ENCODE measurements at places on chromosomes 6 and 20.

DNA sequence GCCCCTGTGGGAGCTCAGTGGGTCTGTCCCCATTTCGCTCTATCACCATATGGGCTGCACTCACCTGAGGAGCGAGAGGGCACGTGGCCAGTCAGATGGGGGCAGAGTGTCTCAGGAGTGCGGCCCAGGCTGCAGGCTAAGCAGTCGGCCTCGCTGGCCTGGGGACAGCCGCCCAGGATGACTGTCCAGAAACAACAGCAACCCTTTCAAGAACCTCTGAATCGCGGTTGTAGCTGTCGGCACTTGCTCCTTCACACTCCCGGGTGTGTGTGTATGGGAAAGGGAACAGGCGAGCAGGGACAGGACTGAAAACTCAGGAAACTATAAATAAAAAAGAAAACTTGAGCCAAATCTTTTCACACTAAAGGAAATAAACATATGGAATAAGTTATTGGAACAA lies 63.1 kb downstream of the TFAP2A start:
- H3K36me3 ChIP-seq, result no peaks in the 10 kb centered on the region
- no peak for DNase-seq
- H3K27me3 ChIP-seq, result peaks cover 6% of the 10 kb centered on the region
- H3K27ac ChIP-seq, result no peak overlapping the region
- no peak overlapping the region for H3K4me3 ChIP-seq
- no peaks in the 10 kb centered on the region for H3K4me1 ChIP-seq

DNA sequence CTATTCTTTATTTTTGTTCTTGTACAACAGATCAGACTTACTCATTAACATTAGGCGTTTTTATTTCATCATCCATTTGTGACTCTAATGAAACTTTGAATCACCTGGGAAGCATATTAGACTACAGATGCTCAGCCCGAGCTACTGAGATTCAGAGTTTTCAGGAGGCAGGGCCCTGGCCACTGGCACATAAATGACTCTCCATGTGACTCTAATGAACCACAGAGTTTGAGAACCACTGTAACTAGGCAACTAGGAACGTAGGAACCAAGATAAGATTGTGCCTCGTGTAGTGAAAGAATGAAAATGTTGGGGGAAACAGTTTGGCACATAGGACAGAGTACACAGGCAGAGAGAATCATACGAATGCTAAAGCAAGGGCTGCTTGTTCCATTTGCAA lies 405.9 kb upstream of the BTBD3 start:
- H3K36me3 ChIP-seq, result peaks cover 3% of the 10 kb centered on the region
- DNase-seq, result no peak
- no peaks in the 10 kb centered on the region for H3K27me3 ChIP-seq
- H3K27ac ChIP-seq, result peak overlapping the region; percentile 57

DNA sequence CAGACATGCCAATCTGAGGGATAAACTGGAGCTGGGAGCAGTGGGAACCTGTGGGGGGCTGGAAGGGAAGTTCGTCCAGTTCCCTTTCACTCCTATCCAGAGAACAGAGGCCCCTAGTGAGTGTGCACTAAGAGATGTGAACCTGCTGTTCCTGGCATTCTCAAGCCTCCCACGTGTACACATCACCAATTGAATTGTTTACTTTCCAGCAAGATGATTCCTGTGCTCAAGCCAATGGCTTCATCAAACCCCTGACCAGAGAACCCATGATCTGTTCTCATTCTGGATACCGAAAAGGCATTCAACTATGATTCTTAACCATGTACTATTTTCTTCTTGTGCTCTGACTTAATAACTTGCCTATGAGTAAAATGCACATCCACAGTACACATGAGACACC lies 10.2 kb upstream of the SLC22A3 start:
- H3K27me3 ChIP-seq, result peaks cover 11% of the 10 kb centered on the region
- peaks cover under 1% of the 10 kb centered on the region for H3K4me1 ChIP-seq
- no peak overlapping the region for H3K27ac ChIP-seq
- no peaks in the 10 kb centered on the region for H3K36me3 ChIP-seq
- H3K4me3 ChIP-seq, result no peak overlapping the region
- no peak for DNase-seq

DNA sequence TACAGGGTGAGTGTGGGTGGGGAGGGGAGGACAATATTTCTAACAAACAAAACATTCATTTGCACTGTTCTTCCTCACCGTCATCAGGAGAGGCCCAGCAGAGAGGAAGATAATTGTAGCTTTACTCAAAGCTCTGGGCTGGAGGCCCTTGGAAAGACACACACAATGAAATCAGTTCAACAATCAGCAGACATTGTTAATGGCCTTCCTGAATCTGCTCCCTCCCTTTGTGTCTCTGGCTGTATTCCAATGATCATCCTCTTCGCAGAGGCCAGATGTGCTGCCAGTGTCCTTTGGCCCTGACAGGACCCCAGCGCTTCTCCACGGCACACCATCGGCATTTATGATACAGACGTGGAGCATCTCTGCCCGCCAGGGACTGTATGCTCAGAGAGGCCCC lies 44.6 kb upstream of the LRFN2 start:
- H3K27me3 ChIP-seq, result peaks cover 16% of the 10 kb centered on the region
- no peak overlapping the region for H3K27ac ChIP-seq
- H3K36me3 ChIP-seq, result no peaks in the 10 kb centered on the region
- peaks cover 5% of the 10 kb centered on the region for H3K4me1 ChIP-seq
- H3K4me3 ChIP-seq, result no peak overlapping the region
- DNase-seq, result no peak

DNA sequence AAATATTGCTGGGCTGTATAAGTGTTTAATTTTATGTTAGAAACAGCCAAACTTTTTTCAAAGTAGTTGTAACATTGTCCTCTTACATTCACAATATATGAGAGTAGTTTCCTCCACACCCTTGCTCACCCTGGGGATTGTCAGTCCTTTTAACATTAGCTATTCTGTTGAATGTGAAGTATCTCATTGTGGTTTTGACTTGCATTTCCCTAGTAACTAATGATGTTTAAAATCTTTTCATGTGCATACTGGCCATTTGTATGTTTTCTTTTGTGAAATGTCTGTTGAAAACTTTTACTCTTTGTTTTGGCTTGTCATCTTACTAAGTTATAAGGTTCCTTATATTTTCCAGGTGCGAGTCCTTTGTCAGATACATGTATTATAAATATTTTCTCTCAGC lies 32.9 kb downstream of the TRIM38 start:
- H3K36me3 ChIP-seq, result peaks cover 4% of the 10 kb centered on the region
- H3K27ac ChIP-seq, result no peak overlapping the region
- H3K4me3 ChIP-seq, result no peak overlapping the region
- H3K4me1 ChIP-seq, result peaks cover 13% of the 10 kb centered on the region
- no peaks in the 10 kb centered on the region for H3K27me3 ChIP-seq

GRCh38 chr20:38766071-38766470 lies 17.8 kb downstream of the ACTR5 start:
- DNase-seq, result no peak
- no peaks in the 10 kb centered on the region for H3K4me1 ChIP-seq
- no peak overlapping the region for H3K27ac ChIP-seq
- H3K4me3 ChIP-seq, result no peak overlapping the region
- no peaks in the 10 kb centered on the region for H3K27me3 ChIP-seq

- H3K27me3 ChIP-seq, result peaks cover 47% of the 10 kb centered on the region
- H3K4me1 ChIP-seq, result peaks cover 8% of the 10 kb centered on the region
- no peak overlapping the region for H3K27ac ChIP-seq
- H3K4me3 ChIP-seq, result no peak overlapping the region
These were observed 8.5 kb upstream of the TUBB2A start for GRCh38 chr6:3165631-3166534.

- H3K27ac ChIP-seq, result no peak overlapping the region
- no peak overlapping the region for H3K4me3 ChIP-seq
- H3K36me3 ChIP-seq, result peaks cover 5% of the 10 kb centered on the region
- no peak for DNase-seq
These were observed 92.7 kb downstream of the SASH1 start for GRCh38 chr6:148435386-148435785.

DNA sequence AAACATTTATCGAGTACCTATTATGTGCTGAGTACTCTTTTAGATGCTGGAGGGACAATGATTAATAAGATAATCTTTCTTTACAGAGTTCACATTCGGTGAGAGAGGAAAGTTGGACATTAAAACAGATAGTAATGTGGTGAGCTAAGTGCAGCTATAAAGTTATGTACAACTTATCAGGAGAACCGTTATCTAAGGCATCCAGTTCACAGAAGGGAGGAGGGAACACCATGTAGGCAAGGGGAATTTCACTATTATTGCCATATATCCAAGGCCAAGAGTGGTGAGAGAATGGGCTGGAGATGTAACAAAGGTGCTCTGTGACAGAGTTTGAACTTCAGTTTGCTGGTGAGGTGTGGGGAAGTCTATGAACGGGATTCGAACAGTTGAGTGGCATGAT lies 105.8 kb downstream of the CARMIL1 start:
- no peaks in the 10 kb centered on the region for H3K27me3 ChIP-seq
- H3K4me3 ChIP-seq, result no peak overlapping the region
- DNase-seq, result no peak
- H3K4me1 ChIP-seq, result peaks cover 8% of the 10 kb centered on the region
- H3K27ac ChIP-seq, result peak overlapping the region; percentile 39
- peaks cover 7% of the 10 kb centered on the region for H3K36me3 ChIP-seq

- H3K4me1 ChIP-seq, result peaks cover 6% of the 10 kb centered on the region
- no peak for DNase-seq
- no peaks in the 10 kb centered on the region for H3K27me3 ChIP-seq
These were observed 55.9 kb downstream of the TBC1D7 start for GRCh38 chr6:13272131-13273046.

DNA sequence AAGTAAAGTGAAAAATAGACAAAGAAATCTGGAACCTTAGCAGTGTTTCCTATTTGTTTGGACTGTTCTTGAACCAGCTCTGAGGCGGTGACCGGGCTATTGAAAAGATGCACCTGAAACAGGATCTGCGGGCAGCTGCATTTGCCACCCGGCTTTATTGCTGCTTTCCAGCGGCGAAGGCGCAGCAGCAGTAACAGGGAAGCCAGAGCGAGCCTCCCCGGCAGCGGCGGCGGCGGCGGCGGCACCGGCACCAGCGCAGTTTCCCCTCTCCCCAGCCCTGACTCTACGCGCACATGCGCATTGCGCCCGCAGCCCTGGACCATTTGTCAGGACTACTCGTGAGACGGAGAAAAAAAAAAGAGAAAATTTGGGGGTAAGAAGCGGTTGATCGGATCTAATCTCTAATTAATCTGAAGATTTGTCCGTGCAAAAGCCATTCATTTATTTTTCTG lies at the start of gene L3MBTL3:
L3MBTL3 (plus strand) TSS at position 290 of the 452 bp plus-strand sequence. CDS start 24,119 bp downstream, outside the sequence.
- peaks cover 25% of the 10 kb centered on the region for H3K27me3 ChIP-seq
- DNase-seq, result peak; percentile 80
- H3K4me1 ChIP-seq, result peaks cover 1% of the 10 kb centered on the region

- H3K4me1 ChIP-seq, result peaks cover 37% of the 10 kb centered on the region
- peak overlapping the region; percentile 98 for H3K27ac ChIP-seq
- peaks cover 2% of the 10 kb centered on the region for H3K36me3 ChIP-seq
- H3K4me3 ChIP-seq, result peak overlapping the region; percentile 83
These were observed 805 bp downstream of the MSH5 start for GRCh38 chr6:31740397-31741223.

DNA sequence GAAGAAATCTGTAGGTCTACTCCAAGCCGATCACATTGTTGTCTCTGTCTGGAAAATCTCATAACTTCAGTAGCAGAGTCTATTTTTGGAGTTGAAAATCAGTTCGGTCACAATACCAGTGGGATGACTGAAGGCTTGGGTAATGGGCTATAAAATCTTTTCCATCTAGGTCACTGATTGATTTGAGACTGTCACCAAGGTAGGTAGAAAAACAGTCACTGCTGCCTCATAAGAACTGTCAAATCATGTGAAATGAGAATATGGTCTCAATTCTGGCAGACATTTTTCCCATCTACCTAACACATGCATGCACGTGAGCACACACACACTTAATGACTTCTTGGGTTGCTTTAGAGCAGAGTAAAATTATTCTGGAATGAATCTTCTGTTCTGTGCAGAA lies 1162.8 kb upstream of the CITED2 start:
- H3K36me3 ChIP-seq, result peaks cover 12% of the 10 kb centered on the region
- no peaks in the 10 kb centered on the region for H3K27me3 ChIP-seq
- DNase-seq, result no peak
- H3K4me1 ChIP-seq, result peaks cover 12% of the 10 kb centered on the region

- DNase-seq, result no peak
- no peak overlapping the region for H3K27ac ChIP-seq
- no peaks in the 10 kb centered on the region for H3K36me3 ChIP-seq
- H3K27me3 ChIP-seq, result peaks cover 13% of the 10 kb centered on the region
- H3K4me1 ChIP-seq, result peaks cover 1% of the 10 kb centered on the region
- H3K4me3 ChIP-seq, result no peak overlapping the region
These were observed 159.8 kb downstream of the CLIC5 start for GRCh38 chr6:45855642-45856394.

DNA sequence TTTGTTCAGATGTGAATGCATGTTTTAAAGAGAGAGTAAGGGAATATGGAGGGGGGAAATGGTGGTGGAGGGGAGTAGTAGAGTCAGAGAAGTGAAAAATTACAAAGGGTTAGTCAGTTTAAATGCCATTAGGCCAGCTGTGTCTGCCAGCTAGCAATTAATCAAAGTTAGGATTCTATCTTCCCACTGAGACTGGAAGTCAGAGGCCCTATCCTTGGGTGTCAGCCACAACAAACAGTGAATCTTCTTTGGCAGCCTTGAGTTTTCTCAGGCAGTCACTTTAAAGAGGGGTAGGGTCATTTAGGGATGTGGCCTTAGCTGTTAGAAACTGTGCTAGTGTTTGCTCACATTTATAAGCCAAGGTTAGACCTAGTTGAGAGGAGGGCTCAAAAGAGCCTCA lies 120.5 kb upstream of the BTBD3 start:
- DNase-seq, result no peak
- H3K27ac ChIP-seq, result no peak overlapping the region
- no peak overlapping the region for H3K4me3 ChIP-seq

DNA sequence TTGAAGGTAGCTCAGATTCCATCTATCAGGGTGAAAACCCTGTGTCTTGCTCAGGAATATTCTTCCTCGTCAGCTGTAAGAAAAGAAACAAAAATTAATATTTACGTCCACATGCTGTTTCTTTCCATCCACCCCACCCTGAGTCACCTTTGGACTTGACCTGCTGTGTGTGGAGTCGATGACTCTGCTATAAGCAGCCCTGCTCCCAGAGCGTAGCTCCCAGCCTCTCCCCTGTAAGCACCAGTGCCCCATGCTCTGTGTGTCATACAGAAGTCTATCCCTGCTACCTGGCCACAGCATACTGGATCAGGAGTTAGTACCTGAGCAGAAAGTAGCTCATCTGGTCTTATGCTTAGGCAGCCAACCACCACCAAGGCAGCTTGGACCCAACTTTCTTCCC lies 223.6 kb downstream of the SOD2 start:
- no peak overlapping the region for H3K27ac ChIP-seq
- DNase-seq, result no peak
- no peak overlapping the region for H3K4me3 ChIP-seq
- no peaks in the 10 kb centered on the region for H3K36me3 ChIP-seq
- no peaks in the 10 kb centered on the region for H3K4me1 ChIP-seq
- H3K27me3 ChIP-seq, result peaks cover 15% of the 10 kb centered on the region

- H3K27ac ChIP-seq, result no peak overlapping the region
- H3K4me1 ChIP-seq, result no peaks in the 10 kb centered on the region
- no peak overlapping the region for H3K4me3 ChIP-seq
- no peaks in the 10 kb centered on the region for H3K36me3 ChIP-seq
- H3K27me3 ChIP-seq, result peaks cover 5% of the 10 kb centered on the region
These were observed 451.2 kb upstream of the JAG1 start for GRCh38 chr20:11124849-11125505.

- H3K36me3 ChIP-seq, result peaks cover 15% of the 10 kb centered on the region
- H3K27ac ChIP-seq, result no peak overlapping the region
- peaks cover 11% of the 10 kb centered on the region for H3K4me1 ChIP-seq
- no peak for DNase-seq
These were observed 582.1 kb upstream of the JAG1 start for GRCh38 chr20:11255860-11256259.

All from progenitor cell of endocrine pancreas (in vitro differentiated cells).